ENCODE measurements at places on chromosomes 16 and 17.

DNA sequence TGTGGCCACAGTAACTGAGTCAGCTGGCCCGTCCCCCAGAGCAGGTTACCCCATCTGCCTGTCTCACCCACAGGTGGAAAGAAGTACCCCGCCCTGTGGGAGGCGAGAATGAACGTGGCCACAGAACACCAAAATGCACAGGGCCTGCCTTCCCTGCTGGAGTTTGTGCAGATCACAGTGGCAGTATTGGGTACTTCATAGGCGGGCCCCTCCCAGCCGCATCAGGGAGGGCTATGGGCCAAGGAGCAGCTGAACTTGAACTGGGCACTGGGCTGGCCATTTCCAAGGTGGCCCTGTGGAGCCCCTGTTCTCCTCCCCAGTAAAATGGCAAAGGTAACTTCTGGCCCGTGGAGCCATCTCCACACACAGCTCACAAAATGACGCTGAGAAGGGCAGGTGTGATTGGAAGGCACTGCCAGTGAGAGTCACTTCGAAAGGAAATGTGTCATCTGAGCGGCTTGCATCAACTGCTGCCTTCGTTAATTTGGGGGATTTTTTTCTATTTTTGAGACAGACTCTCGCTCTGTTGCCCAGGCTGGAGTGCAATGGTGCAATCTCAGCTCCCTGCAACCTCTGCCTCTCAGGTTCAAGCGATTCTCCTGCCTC is 162.9 kb downstream of the ENGASE start:
- DNase-seq = no peak

DNA sequence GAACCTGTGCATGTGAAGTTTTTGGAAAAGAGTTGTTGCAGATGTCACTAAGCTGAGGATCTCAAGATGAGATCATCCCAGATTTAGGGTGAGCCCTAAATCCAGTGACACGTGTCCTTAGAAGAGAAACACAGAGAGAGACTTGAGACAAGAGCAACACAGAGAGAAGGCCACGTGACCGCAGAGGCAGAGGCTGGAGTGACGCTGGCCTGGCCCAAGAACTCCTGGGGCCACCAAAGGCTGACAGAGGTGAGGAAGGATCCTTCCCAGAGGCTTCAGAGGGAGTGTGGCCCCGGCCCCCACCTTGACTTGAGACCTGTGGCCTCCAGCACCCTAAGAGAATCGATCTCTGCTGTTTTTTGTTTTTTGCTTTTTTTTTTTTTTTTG is 12.1 kb upstream of the RHBDF2 start:
- DNase-seq = no peak

- no peak for DNase-seq
Observed at GRCh38 chr17:21389394-21389793, 13.2 kb downstream of the KCNJ12 start.

- DNase-seq = no peak
Observed at GRCh38 chr17:63276821-63277220, 169.3 kb downstream of the CYB561 start.

GRCh38 chr17:79866791-79867518 is 27.7 kb upstream of the CBX4 start:
- DNase-seq = no peak

All from fibroblast of gingiva (primary cell).